ENCODE measurements at places on chromosomes 3 and 15.

- DNase-seq = no peak
These were observed 98.2 kb downstream of the HCN4 start for GRCh38 chr15:73270366-73271097.

GRCh38 chr3:78894787-78895186 lies 873.0 kb downstream of the ROBO1 start:
- DNase-seq = no peak

DNA sequence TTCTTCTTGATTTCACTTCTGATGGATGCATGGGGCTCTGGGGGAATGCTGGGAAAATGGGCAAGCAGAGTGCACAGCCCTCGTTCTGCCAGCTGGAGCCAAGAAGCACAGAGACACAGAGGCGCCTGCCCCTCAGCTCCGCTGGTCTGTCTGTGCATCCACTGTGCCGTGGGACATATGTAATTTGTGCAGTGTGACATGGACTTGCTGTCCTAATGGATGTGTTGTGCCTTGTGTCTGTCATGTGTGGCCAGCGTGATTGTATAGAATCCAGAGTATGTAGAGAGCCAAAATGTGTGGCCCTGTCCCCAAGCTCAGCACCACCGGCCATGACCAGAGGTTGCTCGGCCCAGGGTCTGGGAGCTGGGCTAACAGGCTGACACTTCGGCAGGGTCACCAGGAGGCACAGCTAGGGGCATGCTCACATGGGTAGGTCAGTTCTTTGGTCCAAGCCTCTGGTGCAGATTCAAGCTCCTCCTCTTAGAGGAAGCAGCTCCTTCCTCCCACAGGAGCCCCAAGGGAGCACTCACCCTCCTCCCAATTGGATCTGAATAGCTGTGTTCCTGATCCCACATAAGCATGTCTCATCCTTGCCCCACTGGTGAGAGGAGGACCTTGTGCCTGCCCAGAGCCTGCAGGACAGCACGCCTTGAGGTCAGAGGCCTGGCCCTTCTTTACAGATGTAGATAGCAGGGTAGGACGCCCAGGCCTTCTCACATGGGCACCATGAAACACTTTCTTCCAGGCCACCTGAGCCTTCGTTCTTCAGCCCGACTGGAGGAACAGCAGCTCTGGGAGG lies 100.8 kb upstream of the ABHD17C start:
- DNase-seq = no peak

- DNase-seq = no peak
These were observed 64.9 kb upstream of the SELENOK start for GRCh38 chr3:53956586-53956985.

- no peak for DNase-seq
These were observed 81.5 kb downstream of the GAP43 start for GRCh38 chr3:115704661-115705338.

DNA sequence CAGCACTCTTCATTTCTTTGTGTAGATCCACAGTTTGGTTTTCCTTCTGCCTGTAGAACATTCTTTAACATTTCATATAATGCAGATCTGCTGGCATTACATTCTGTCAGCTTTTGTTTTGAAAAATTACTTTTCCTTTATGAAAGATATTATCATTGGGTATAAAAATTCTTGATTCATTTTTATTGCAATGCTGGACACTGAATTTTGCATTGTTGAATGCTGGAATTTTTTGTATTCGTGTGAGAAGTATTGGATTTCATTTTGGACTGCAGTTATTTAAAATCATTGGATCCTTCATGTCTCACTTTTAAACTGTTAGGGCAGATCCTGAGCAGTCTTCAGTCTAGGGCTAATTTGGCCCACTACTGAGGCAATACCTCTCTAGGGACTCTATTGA lies 67.1 kb downstream of the SNRK start:
- no peak for DNase-seq

- DNase-seq = no peak
These were observed 15.1 kb downstream of the HERC1 start for GRCh38 chr15:63818629-63819028.

DNA sequence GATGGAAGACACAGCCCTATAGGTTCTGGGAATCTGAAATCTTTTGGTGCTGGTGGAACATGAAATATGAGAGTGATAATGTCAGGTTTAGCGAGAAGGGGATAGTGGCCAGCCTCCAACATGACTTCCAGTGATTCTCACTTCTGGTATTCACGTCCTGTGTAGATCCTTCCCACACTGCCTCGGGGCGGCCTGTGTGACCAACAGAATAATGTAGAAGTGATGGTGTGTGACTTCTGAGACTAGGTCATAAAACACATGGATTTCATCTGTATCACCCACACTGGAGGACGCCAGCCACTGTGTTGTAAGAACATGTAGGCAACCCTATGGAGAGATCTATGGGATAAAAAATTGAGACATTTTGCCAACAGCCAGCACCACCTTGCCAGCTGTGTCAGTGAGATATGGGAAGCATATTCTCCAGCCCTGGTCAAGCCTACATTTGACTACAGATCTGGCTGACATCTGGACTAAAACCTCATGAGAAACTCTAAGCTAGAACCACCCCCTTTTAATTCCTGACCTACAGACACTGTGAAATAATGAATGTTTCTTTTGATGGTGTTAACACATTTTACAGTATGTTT lies 25.5 kb upstream of the NUDT16 start:
- no peak for DNase-seq
